ENCODE measurements at places on chromosomes 3 and 15.

DNA sequence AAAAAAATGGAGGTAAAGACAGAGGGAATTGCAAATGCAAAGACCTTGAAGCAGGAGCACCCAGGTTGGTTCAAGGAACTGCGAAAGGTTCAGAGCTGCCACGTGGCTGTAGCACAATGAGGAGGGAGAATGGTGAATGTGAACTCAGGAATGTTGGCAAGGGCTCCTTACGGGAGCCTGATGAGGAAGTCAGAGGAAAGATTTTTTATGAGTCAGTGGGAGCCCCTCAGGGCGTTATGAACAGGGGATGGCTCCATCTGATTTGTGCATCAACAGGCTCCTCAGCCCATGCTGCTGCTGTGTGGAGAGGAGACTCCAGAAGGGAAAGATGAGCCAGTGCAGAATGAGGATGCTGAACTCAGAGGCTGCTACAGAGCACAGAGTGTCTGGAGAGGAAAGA lies 194.4 kb downstream of the ARRDC4 start:
- no peak overlapping the region for H3K4me3 ChIP-seq
- peaks cover 3% of the 10 kb centered on the region for H3K27me3 ChIP-seq
- no peak overlapping the region for H3K27ac ChIP-seq
- no peaks in the 10 kb centered on the region for H3K4me1 ChIP-seq
- H3K36me3 ChIP-seq, result no peaks in the 10 kb centered on the region
- no peak for DNase-seq

GRCh38 chr3:30107531-30107930 lies 498.9 kb upstream of the TGFBR2 start:
- DNase-seq, result no peak
- H3K4me3 ChIP-seq, result no peak overlapping the region
- no peak overlapping the region for H3K27ac ChIP-seq
- peaks cover 6% of the 10 kb centered on the region for H3K27me3 ChIP-seq
- H3K36me3 ChIP-seq, result no peaks in the 10 kb centered on the region
- H3K4me1 ChIP-seq, result no peaks in the 10 kb centered on the region

- H3K4me1 ChIP-seq, result peaks cover 1% of the 10 kb centered on the region
- no peaks in the 10 kb centered on the region for H3K27me3 ChIP-seq
- no peak overlapping the region for H3K4me3 ChIP-seq
- H3K27ac ChIP-seq, result no peak overlapping the region
- H3K36me3 ChIP-seq, result no peaks in the 10 kb centered on the region
These were observed 38.8 kb upstream of the PLXND1 start for GRCh38 chr3:129645286-129645685.

DNA sequence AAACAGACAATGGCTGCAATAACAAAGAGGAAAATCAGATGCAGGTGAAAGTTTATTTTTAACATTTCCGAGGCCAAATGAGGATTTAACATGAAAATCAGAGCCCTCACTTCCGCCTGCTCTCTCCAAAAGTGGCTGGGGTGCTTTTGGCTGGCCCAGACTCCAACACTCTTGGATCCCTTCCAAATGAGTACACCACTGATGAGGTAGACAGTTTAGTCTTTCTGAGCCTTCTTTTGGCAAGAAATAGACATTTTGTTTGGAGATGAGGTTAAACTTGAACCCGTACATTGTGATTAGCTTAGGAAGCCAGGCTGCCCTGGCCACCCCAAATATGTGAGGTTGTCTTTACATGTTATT lies 51.0 kb upstream of the TRA2B start:
- H3K36me3 ChIP-seq, result no peaks in the 10 kb centered on the region
- DNase-seq, result no peak
- no peaks in the 10 kb centered on the region for H3K4me1 ChIP-seq
- H3K27ac ChIP-seq, result no peak overlapping the region
- no peak overlapping the region for H3K4me3 ChIP-seq

DNA sequence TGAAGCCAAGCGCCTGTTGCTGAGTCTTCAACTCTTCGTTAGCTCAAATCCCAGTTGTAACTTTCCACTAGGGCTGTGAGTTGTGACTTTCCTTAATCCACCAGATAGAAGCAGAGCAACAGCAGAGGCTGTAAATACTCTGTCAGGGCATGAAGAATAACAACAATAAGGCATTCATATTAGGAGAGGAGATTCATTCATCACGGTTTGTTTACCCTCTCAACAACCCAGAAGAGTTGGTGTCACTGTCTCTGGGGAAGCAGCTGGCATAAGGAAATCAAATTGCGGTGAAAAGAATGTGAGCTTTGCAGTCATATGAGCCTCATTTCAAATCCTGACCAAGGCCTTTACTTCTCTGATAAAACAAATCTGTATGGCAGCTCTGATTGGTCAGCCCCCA lies 184.8 kb downstream of the SHQ1 start:
- no peak overlapping the region for H3K27ac ChIP-seq
- H3K27me3 ChIP-seq, result peaks cover 7% of the 10 kb centered on the region
- DNase-seq, result no peak
- H3K4me3 ChIP-seq, result no peak overlapping the region
- H3K36me3 ChIP-seq, result no peaks in the 10 kb centered on the region

DNA sequence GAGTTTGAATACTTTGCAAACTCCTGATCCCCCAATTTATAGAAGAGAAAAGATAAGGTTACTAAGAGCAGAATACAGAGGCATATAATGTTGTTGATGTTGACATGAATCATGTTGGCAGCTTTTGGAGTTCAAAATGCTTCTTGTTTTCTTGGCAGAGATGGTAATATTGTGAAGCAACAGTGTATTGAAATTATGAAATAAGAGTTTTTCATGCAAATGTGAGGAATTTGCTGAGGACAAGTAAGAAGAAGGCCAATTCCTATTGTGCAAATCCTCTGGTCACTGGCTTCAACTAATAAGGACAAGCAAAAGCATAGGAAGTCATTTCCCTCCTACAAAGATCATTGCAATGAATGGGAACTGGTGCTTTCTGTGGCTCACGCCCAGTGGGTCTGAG lies 126.9 kb upstream of the CHL1 start:
- no peak overlapping the region for H3K27ac ChIP-seq
- no peak for DNase-seq
- no peak overlapping the region for H3K4me3 ChIP-seq
- peaks cover 6% of the 10 kb centered on the region for H3K27me3 ChIP-seq
- H3K36me3 ChIP-seq, result no peaks in the 10 kb centered on the region

DNA sequence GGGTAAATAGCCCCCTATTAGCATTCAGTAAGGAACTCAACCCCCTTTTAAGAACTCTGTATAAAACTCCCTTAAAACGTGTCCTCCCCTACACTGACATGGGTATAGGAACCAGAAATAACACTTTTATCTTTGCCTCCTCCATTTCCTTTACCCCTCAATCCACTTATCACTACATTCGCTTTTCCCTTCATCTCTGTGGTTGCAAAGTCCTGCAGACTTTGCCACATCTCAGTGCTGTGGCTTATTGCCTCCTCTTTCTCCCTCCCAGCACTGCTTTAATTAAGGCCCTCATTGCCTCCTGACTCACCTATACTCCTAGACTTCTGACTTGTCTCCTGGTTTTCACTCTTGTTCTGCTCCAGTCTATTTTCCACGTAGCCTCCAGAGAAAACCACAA lies 94.3 kb upstream of the GADL1 start:
- no peak overlapping the region for H3K27ac ChIP-seq
- H3K4me3 ChIP-seq, result no peak overlapping the region
- H3K36me3 ChIP-seq, result no peaks in the 10 kb centered on the region
- no peaks in the 10 kb centered on the region for H3K4me1 ChIP-seq
- no peak for DNase-seq

- H3K4me3 ChIP-seq, result no peak overlapping the region
- H3K27me3 ChIP-seq, result no peaks in the 10 kb centered on the region
- H3K27ac ChIP-seq, result peak overlapping the region; percentile 28
- peaks cover 28% of the 10 kb centered on the region for H3K4me1 ChIP-seq
These were observed 34.8 kb downstream of the ATG7 start for GRCh38 chr3:11306817-11307589.

DNA sequence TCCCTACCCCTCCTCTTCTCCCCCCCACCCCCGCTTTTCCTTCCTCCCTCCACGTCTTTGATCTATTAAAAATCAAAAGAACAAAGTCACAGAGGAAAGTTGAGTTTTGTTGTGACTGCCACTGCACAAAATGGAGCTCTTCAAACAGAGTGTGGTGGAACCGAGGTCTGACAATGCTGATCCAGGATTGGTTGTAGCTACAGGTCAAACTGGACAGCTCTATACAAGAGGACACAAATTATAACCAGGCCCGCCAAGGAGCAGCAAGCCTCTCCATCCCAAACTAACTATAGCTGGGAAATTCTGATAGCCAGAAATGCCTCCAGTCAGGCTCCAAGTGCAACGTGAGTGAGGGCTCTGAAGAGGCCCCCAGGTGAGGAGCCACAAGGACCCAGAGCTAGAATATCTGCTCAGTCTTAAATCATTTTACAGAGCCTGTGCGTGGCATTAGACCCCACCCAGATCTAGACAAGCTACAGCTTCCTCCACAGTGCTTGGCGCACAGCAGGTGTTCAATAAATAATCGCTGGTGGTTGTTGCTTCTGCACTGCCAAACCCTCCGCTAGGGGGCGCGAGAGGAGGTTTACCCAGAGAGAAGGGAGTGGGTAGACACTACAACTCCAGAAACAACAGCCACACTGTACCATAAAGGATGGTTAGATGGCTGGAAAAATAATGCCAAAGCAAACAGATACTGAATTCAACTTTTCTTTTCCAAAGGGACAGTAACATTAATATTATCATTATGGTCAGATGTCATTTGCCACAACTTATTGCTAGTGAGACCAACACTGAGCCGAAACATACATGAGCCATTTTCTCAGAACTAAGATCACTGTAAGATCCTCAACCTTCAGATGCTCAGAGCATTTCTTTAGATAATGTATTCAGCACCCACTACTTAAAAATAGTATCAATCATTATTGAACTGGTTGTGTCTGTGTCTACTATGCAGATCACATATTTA lies 44.6 kb downstream of the ZIC4 start:
- no peaks in the 10 kb centered on the region for H3K36me3 ChIP-seq
- H3K4me3 ChIP-seq, result no peak overlapping the region
- no peak overlapping the region for H3K27ac ChIP-seq
- DNase-seq, result peak; percentile 65

- no peak overlapping the region for H3K27ac ChIP-seq
- H3K4me1 ChIP-seq, result no peaks in the 10 kb centered on the region
- H3K36me3 ChIP-seq, result no peaks in the 10 kb centered on the region
- peaks cover 14% of the 10 kb centered on the region for H3K27me3 ChIP-seq
- DNase-seq, result no peak
- no peak overlapping the region for H3K4me3 ChIP-seq
These were observed 264.1 kb downstream of the CD47 start for GRCh38 chr3:107826727-107827126.

GRCh38 chr15:72147418-72147817 lies 29.2 kb downstream of the SENP8 start:
- no peak overlapping the region for H3K27ac ChIP-seq
- no peaks in the 10 kb centered on the region for H3K36me3 ChIP-seq
- H3K4me1 ChIP-seq, result no peaks in the 10 kb centered on the region
- no peak overlapping the region for H3K4me3 ChIP-seq
- no peaks in the 10 kb centered on the region for H3K27me3 ChIP-seq

GRCh38 chr15:43519196-43519595 lies 1.8 kb downstream of the MAP1A start:
- no peak overlapping the region for H3K27ac ChIP-seq
- H3K4me3 ChIP-seq, result no peak overlapping the region
- H3K36me3 ChIP-seq, result no peaks in the 10 kb centered on the region

DNA sequence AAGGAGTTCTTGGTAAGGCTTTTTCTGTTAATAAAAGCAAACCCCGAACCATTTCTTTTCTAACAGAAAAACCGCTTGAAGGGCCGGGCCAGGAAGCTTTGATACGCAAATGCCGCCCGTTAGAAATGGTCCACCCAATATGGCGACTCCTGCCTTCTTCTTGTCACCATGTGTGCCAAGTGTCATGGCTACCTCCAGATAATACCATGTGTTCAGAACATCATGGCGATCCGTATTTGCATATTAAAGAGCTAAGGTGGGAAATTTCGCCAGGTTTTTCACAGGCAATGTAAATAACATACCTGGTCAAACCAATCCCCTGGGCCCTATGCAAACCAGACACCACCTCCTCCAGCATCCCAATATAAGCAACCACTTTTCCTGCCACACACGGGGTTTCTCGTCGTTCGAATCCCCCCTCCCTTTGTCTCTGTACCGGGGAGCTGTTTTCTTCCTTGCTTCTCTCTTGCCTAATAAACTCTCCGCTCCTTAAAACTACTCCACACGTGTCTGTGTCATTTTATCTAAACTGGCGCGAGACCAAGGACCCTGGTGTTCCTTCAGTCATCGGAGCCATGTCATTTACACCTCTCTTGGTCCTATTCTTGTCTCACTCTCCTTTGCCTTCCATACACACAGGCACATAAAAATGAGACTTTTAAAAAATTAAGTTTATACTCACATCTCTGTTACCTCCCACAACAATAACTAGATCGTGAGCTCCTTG lies 34.5 kb downstream of the NCEH1 start:
- H3K27ac ChIP-seq, result no peak overlapping the region
- peaks cover 2% of the 10 kb centered on the region for H3K4me1 ChIP-seq
- no peaks in the 10 kb centered on the region for H3K27me3 ChIP-seq
- H3K4me3 ChIP-seq, result no peak overlapping the region
- DNase-seq, result no peak

DNA sequence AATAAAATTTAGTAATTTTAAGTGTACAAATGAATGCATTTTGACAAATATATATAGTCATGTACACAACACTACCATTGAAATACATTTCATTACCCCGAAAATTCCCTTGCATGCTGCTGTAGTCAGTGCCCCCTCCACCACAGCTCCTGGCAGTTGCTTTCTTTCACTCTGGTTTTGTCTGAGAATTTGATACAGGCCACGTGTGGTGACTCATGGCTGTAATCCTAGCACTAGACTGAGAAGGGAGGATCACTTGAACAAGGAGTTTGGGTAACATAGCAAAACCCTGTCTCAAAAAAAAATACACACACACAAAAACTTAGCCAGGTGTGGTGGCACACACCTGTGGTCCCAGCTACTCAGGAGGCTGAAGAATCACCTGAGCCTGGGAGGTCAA lies 65.4 kb downstream of the TFRC start:
- peak; percentile 25 for DNase-seq
- no peak overlapping the region for H3K27ac ChIP-seq
- H3K4me3 ChIP-seq, result no peak overlapping the region
- no peaks in the 10 kb centered on the region for H3K36me3 ChIP-seq
- H3K4me1 ChIP-seq, result no peaks in the 10 kb centered on the region

- no peak overlapping the region for H3K27ac ChIP-seq
- no peak overlapping the region for H3K4me3 ChIP-seq
- DNase-seq, result no peak
- no peaks in the 10 kb centered on the region for H3K4me1 ChIP-seq
- H3K27me3 ChIP-seq, result peaks cover 7% of the 10 kb centered on the region
These were observed 45.0 kb downstream of the CLSTN2 start for GRCh38 chr3:139979991-139980390.

DNA sequence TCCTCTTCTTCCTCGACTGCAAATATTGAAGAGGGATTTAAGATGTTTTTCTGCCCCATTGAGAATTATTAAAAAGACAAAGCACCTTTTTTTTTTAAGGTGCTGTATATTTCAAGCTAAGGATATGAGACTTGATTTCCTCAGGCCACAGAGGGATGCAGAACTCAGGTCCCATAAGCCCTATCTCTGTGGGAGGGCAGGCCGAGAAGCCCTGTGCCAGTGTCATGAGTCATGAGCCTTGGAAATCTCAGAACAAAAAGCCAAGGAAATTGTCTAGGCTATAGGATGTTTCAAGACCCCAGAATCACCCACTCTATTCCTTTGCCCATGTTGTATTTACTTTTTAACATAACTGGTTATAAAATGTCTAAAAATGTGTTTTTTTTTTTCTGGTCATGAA lies 7.3 kb downstream of the ESYT3 start:
- no peaks in the 10 kb centered on the region for H3K36me3 ChIP-seq
- H3K27ac ChIP-seq, result no peak overlapping the region
- peaks cover 8% of the 10 kb centered on the region for H3K27me3 ChIP-seq

GRCh38 chr3:16415911-16416476 lies 97.5 kb downstream of the RFTN1 start:
- H3K4me1 ChIP-seq, result peaks cover 55% of the 10 kb centered on the region
- H3K36me3 ChIP-seq, result peaks cover 31% of the 10 kb centered on the region
- no peak overlapping the region for H3K27ac ChIP-seq
- no peak overlapping the region for H3K4me3 ChIP-seq
- H3K27me3 ChIP-seq, result no peaks in the 10 kb centered on the region
